ENCODE measurements at places on chromosomes 12 and 14.

- H3K36me3 ChIP-seq = no peaks in the 10 kb centered on the region
- H3K27ac ChIP-seq = no peak overlapping the region
- DNase-seq = no peak
- no peak overlapping the region for H3K4me3 ChIP-seq
Measured at GRCh38 chr14:51208982-51209381, 31.1 kb upstream of the TMX1 start.

DNA sequence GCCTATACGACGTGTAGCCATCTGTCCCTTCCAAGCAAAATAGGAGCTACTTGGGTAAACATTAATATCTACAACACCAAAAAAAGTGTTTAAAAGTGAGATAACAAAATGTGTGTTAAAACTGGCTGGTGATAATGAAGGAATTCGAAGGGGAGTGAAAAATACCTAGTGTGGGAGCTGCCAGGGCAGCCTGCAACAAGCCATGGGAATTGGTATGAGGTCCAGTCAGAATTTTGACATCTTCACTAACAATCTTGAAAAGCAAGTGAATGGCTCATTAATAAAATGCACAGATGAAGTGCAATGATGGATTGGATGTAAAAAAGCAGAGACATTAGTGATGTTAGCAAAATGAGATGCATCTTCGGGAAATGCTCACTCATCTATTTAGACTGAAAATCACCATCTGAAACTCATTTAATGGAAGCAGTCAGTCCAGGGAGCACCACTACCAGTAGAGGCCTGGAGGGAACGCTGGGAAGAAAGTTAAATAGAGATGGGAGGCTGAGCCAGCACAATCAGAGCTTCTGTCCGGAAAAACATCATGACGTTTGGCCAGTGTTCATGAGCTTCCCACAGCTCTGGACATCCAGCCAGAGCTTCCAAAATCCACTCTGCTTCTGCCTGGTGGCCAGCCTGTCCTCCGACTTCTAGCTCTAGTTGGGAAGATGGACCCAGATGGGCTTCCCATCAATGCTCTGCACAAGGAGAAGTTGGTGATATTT, 405.0 kb upstream of the TMTC1 start:
- H3K27me3 ChIP-seq = no peaks in the 10 kb centered on the region
- no peak overlapping the region for H3K27ac ChIP-seq
- H3K36me3 ChIP-seq = no peaks in the 10 kb centered on the region
- no peaks in the 10 kb centered on the region for H3K4me1 ChIP-seq
- no peak for DNase-seq
- H3K4me3 ChIP-seq = no peak overlapping the region

DNA sequence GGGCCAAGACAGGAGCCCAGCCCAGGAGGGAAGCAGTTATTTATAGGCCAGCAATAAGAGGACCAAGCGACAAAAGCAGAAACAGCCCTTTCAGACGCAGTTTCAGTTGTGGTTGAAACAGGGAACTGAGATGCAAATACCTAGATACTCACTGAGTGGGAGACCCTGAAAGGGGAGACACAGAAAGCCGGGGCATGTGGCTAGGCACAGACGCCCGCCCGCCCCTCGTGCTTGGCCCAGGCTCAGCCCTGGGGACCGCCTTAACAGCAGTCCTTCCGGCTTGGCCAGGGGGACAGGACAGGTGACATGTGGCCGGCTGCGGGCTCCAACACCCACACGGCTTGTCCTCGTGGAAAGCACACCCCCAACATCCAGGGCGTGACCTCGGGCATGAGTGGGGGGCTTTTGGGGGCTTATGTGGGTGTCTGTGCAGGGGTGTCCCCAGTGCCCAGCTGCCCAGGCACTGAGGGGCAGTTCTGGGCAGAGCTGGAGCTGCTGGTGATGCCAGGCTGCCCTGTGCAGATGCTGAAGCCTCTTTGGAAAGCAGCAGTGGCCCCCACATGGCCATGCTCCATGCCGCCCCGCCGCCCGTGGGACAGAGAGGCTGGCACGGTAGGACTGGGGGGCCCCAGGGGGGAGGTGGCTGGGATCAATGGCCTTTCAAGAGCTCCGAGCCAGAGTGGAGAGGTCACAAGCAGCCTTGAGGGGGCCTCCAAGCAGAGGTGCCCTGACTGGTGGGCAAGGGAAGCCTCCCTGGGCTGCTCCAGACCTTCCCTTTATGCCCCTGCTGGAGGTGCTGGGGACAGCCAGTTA, 2.1 kb downstream of the PLD4 start:
- peak overlapping the region; percentile 91 for H3K27ac ChIP-seq
- H3K4me3 ChIP-seq = peak overlapping the region; percentile 88
- peaks cover 61% of the 10 kb centered on the region for H3K4me1 ChIP-seq
- DNase-seq = peak; percentile 60

- no peak for DNase-seq
- peaks cover 54% of the 10 kb centered on the region for H3K4me1 ChIP-seq
- peaks cover 5% of the 10 kb centered on the region for H3K36me3 ChIP-seq
- no peak overlapping the region for H3K27ac ChIP-seq
Measured at GRCh38 chr14:62084020-62084419, 321.8 kb downstream of the SNAPC1 start.

GRCh38 chr12:94265966-94266745, 117.8 kb downstream of the PLXNC1 start:
- peaks cover 38% of the 10 kb centered on the region for H3K36me3 ChIP-seq
- no peaks in the 10 kb centered on the region for H3K27me3 ChIP-seq
- no peak for DNase-seq
- H3K4me1 ChIP-seq = peaks cover 87% of the 10 kb centered on the region

GRCh38 chr12:32089156-32089555, 17.5 kb upstream of the BICD1 start:
- H3K36me3 ChIP-seq = no peaks in the 10 kb centered on the region
- no peaks in the 10 kb centered on the region for H3K27me3 ChIP-seq
- no peaks in the 10 kb centered on the region for H3K4me1 ChIP-seq
- no peak for DNase-seq
- H3K4me3 ChIP-seq = no peak overlapping the region

- peaks cover 13% of the 10 kb centered on the region for H3K36me3 ChIP-seq
- H3K27ac ChIP-seq = peak overlapping the region; percentile 50
- H3K4me3 ChIP-seq = no peak overlapping the region
- H3K4me1 ChIP-seq = peaks cover 89% of the 10 kb centered on the region
Measured at GRCh38 chr12:68638721-68639395, 28.2 kb downstream of the RAP1B start.

GRCh38 chr12:58765076-58765475, 155.2 kb downstream of the LRIG3 start:
- H3K36me3 ChIP-seq = no peaks in the 10 kb centered on the region
- no peak overlapping the region for H3K27ac ChIP-seq
- no peaks in the 10 kb centered on the region for H3K27me3 ChIP-seq
- H3K4me1 ChIP-seq = no peaks in the 10 kb centered on the region

DNA sequence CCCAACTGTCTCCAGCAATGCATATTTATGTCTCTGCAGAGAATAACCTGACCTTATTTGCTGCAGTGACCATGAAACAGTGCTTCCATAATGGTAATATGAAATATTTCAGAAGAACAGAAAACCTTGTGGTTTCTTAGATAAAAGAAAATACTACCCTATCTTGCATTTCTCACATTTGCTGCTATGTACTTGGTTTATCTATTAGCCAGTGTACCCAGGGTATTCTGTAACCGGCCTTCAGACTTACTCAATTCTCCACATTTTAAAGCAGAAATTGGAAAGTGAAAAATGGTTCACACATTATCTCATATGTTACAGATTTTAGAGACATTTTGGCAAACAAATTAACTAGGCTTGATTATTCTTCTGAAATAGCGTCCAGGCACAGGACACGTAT, 57.9 kb upstream of the CCDC91 start:
- H3K4me1 ChIP-seq = no peaks in the 10 kb centered on the region
- H3K27ac ChIP-seq = no peak overlapping the region
- H3K4me3 ChIP-seq = no peak overlapping the region
- H3K27me3 ChIP-seq = no peaks in the 10 kb centered on the region
- no peak for DNase-seq

DNA sequence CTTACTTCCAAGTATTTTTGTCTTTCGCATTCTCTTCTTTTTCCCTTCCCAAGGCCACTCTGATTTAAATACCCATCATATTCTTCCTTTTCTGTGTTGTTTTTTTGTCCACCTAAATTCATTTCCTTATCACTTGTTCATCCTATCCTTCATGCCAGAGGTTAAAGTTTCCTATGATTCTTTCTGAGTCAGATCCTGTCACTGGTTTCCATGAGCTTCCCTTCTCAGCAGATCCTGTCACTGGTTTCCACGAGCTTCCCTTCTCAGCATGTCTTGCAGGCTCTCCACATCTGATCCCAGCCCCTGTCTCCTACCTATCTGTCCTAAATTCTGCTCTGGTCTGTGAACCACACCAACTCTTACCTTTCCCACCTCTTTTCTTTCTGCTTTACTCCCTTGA, 311.8 kb upstream of the RGS6 start:
- DNase-seq = no peak
- H3K36me3 ChIP-seq = peaks cover 72% of the 10 kb centered on the region

DNA sequence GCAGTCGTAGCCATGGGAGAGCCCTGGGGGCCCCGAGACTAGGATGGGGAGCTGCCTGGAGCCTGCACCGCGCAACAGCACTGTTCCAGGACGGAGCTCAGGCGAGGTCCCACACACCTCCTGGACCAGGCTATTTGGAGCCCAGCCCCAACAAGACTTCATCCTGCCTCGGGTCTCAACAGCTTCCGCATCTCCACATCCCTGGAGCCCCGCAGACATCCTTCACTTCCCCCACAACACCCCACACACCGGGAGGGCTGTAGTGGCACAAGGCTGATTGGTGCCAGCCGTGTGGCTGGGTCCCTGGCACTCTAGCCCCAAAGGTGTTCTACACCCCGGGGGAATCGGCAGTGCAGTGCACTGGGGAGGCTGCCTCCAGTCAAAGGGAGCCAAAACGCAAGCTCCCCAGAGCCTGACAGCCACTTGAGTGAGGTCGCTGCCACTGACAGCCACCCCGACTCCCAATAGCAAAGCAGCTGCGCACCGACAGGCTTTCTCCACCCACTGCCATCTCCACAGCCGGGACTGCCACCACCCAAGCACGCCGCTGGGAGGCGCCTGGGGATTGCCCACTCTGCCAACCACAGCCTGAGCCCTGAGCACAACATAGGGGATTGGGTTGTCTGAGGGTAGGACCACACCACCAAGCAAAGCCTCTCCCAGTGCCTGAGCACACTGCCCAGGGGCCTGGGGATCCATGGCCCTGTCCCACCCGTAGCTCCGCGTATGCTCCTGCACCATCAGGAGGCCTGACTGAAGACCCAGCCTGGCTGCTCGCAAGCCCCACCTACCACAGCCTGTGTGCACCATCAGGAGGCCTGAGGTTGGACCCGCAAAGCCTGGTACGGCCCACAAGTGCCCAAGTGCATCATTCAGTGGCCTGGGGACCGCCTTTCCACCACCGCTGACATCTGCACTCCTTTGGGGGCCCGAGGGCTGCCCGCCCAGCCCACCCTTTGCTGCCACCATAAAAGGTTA, 13.2 kb upstream of the KLRF1 start:
- H3K27me3 ChIP-seq = peaks cover 18% of the 10 kb centered on the region
- peaks cover 20% of the 10 kb centered on the region for H3K4me1 ChIP-seq
- H3K27ac ChIP-seq = no peak overlapping the region
- DNase-seq = peak; percentile 80
- no peaks in the 10 kb centered on the region for H3K36me3 ChIP-seq
- peak overlapping the region; percentile 73 for H3K4me3 ChIP-seq

GRCh38 chr14:104536942-104537612, 42.5 kb upstream of the C14orf180 start:
- DNase-seq = no peak
- peaks cover 2% of the 10 kb centered on the region for H3K4me1 ChIP-seq
- peaks cover 2% of the 10 kb centered on the region for H3K27me3 ChIP-seq
- no peak overlapping the region for H3K4me3 ChIP-seq
- no peak overlapping the region for H3K27ac ChIP-seq

GRCh38 chr12:88272456-88272855, 130.3 kb downstream of the TMTC3 start:
- no peaks in the 10 kb centered on the region for H3K4me1 ChIP-seq
- no peak for DNase-seq
- no peaks in the 10 kb centered on the region for H3K27me3 ChIP-seq
- H3K36me3 ChIP-seq = no peaks in the 10 kb centered on the region
- no peak overlapping the region for H3K4me3 ChIP-seq
- no peak overlapping the region for H3K27ac ChIP-seq

GRCh38 chr12:2858334-2858733, 1.5 kb upstream of the TEX52 start:
- peaks cover 2% of the 10 kb centered on the region for H3K4me1 ChIP-seq
- no peak overlapping the region for H3K27ac ChIP-seq
- DNase-seq = no peak
- no peaks in the 10 kb centered on the region for H3K27me3 ChIP-seq
- H3K4me3 ChIP-seq = no peak overlapping the region
- H3K36me3 ChIP-seq = peaks cover 24% of the 10 kb centered on the region

DNA sequence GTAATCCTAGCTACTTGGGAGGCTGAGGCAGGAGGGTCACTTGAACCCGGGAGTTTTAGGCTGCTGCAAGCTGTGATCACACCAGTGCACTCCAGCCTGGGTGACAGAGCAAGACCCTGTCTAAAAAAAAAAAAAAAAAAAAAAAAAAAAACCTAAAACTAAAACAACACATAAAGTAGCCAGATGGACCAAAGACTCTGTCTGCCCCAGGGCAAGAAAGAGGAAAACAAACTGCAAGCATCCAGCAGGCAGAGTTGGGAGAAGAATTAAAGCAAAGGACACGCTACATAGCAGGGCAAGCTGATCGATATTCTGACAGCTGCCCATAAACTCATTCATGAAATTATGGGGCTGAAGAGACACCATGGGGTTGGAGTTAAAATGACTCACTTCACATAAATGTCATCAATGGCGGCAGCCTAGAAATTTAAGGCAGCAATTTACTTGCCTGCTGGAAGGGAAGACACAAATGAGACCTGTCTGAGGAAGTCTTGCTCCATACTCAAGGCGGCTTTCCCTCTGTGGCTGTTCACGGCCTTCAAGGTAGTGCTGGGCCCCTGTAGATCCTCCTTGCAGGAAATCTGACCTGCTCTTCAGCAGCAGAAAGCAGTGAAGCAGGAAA, 259.1 kb upstream of the FKBP4 start:
- H3K4me1 ChIP-seq = no peaks in the 10 kb centered on the region
- DNase-seq = no peak
- no peak overlapping the region for H3K4me3 ChIP-seq

DNA sequence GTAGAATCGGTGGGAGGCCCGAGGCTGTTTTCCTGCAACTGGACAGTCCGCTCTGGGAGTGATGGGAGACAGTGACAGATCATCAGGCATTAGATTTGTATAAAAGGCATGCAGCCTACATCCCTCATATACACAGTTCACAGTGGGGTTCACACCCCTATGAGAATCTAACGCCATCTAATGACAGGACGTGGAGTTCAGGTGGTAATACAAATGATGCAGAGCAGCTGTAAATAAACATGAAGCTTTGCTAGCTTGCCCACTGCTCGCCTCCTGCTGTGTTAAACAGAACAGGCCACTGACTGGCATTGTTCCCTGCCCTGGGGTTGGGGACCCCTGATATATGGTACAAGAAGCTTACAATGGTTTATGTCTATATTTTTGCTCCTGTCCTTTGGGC, 179.0 kb downstream of the LRFN5 start:
- no peaks in the 10 kb centered on the region for H3K36me3 ChIP-seq
- no peaks in the 10 kb centered on the region for H3K27me3 ChIP-seq
- no peak overlapping the region for H3K4me3 ChIP-seq
